ENCODE measurements at places on chromosomes 4 and X. TPM values are rescaled to one million over a fixed set of nuclear protein-coding genes. Genes with fewer than 3 reads are reported as not detected.

DNA sequence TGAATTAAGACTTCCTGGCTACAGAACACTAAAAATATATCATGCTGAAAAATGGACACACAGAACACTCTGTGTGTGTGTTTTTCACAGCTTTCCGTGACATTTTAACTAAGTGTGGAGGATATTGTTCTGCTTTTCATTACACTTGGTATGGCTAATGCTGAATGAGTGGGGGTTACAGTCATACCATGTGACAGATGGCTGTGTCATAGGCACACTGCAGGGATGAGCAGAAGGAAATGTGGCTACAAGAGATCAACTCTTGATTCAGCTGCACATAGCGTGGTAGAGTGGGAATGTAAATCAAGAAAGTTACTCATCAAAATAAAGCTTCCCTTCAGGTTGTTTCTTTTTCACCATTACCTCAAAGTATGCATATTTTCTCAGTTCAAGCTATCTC lies 669.8 kb downstream of the IQCM start:
- no peaks in the 10 kb centered on the region for H3K36me3 ChIP-seq
- H3K27me3 ChIP-seq = no peaks in the 10 kb centered on the region

- H3K27me3 ChIP-seq = no peaks in the 10 kb centered on the region
- no peak overlapping the region for H3K4me3 ChIP-seq
- no peaks in the 10 kb centered on the region for H3K4me1 ChIP-seq
- H3K36me3 ChIP-seq = no peaks in the 10 kb centered on the region
- no peak for DNase-seq
- H3K27ac ChIP-seq = no peak overlapping the region
Observed at GRCh38 chrX:63761639-63762038, 23.4 kb downstream of the ARHGEF9 start.

PCDH10 gene
- 0.56 TPM for total RNA-seq

PNMA6F gene
- total RNA-seq = not detected

DNA sequence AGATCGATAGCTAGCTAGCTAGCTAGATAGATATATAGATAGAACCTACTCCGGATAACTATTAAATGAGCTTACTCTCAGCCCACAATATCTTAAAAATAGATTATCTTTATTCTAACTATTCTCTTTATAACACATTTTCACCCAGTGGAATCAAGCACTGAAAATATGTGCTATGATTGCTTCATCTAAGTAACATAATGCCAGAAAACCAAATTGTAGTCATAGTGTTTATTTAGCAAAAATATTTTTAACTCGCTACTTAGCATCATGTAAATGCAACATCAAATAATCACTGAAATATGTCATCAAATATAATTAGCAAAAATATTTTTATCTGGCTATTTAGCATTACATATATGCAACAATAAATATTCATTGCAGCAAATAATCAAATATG lies 1.5 kb downstream of the TMEM156 start:
- H3K27me3 ChIP-seq = no peaks in the 10 kb centered on the region
- H3K4me1 ChIP-seq = no peaks in the 10 kb centered on the region
- no peak for DNase-seq
- H3K4me3 ChIP-seq = no peak overlapping the region

DNA sequence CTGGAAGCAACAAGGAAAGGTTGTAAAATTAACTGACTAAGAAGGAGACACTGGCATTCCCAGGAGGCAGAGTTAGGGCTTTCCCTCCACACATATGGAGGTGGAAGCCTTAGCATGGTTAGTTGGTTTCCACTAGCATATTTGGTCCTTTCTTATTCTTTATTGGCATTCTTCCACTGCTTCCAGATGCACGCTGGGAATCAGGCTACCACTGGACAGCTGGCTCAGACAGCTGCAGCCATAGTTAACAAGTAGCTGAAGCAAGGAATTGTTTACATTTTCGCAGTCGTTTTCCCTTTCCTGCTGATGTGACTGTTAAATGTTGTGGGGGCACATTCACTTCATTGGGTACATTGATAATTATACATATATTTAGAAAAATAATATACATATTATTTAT lies 169.2 kb downstream of the GRIA2 start:
- H3K4me1 ChIP-seq = no peaks in the 10 kb centered on the region
- no peaks in the 10 kb centered on the region for H3K27me3 ChIP-seq
- DNase-seq = no peak

DNA sequence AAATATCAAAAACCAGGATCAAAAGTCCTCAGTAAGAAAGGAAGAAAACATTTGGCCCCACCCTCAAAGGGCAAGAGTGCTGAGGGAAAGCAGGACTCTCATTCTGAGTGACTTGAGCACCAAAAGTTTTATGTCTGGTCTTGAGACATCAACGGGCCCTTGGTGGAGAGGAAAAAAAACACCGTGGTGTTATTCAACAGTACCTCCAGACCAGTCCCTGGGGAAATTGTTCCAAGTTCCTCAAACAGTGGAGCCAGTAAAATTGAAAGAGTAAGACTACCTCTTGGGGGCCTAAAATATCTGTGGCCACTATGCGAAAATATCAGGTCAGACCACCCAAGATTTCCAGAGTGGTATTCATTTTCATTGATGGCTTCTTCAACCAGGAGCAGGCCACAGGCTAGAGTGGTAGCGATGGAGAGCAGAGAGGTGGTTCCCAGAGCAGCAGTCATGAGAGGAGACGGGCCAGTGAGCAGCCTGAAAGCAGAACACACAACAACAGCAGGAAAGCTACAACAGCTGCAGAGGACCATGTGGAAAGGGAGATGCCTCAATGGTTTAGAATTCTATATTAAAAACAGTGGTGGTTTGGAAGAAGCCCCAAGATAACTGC lies 63.7 kb upstream of the RPL34 start:
- H3K27me3 ChIP-seq = no peaks in the 10 kb centered on the region
- no peak overlapping the region for H3K4me3 ChIP-seq
- H3K4me1 ChIP-seq = peaks cover 11% of the 10 kb centered on the region
- H3K27ac ChIP-seq = no peak overlapping the region
- no peak for DNase-seq

DNA sequence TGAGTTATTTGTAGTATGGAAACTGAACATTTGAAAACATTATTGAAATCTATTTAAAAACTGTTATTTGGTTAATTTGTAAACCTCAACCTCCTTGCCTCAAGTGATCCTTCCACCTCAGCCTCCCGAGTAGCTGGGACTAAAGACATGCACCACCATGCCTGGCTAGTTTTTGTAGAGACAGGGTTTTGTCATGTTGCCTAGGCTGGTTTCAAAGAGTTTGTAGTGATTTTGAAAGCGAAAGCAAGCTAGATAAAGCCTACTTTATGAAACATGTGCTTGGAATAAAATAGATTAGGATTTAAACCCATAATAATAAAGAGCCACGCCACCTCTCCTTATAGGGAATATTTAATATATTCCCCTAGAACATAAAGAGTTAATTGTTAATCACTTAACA lies 23.5 kb downstream of the ARSJ start:
- no peak overlapping the region for H3K4me3 ChIP-seq
- H3K27me3 ChIP-seq = no peaks in the 10 kb centered on the region
- H3K27ac ChIP-seq = no peak overlapping the region

GRCh38 chr4:31041853-31042252 lies 321.7 kb downstream of the PCDH7 start:
- no peak for DNase-seq
- H3K4me3 ChIP-seq = no peak overlapping the region
- no peak overlapping the region for H3K27ac ChIP-seq
- no peaks in the 10 kb centered on the region for H3K4me1 ChIP-seq
- H3K27me3 ChIP-seq = no peaks in the 10 kb centered on the region

IQCM gene
- not detected for total RNA-seq

GRCh38 chr4:139660568-139661043 lies 5.0 kb upstream of the MGST2 start:
- no peak overlapping the region for H3K4me3 ChIP-seq
- H3K27ac ChIP-seq = no peak overlapping the region
- no peak for DNase-seq

DNA sequence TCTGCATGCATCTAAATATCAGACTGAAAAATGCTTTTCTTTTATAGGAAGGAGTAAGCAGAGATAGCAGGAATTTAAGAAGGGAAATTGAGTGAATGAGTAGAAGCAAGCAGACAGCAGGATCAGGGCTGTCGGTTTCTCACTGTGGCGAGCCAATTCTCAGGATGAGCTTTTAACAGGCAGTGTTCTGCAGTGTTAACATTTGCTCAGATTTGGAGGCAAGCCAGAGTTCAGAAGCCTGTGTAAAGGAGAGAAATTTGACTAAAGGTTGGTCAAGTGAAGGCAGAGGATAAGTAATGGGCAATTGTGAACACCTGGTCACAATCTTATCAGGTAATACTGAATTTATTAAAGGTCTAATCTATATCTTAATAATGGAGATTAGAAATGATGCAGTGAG lies 133.3 kb upstream of the MAGEB16 start:
- no peaks in the 10 kb centered on the region for H3K36me3 ChIP-seq
- H3K4me1 ChIP-seq = no peaks in the 10 kb centered on the region
- H3K27me3 ChIP-seq = no peaks in the 10 kb centered on the region
- no peak overlapping the region for H3K4me3 ChIP-seq

- H3K27me3 ChIP-seq = no peaks in the 10 kb centered on the region
- H3K27ac ChIP-seq = no peak overlapping the region
- H3K4me3 ChIP-seq = no peak overlapping the region
- no peaks in the 10 kb centered on the region for H3K36me3 ChIP-seq
- DNase-seq = no peak
- no peaks in the 10 kb centered on the region for H3K4me1 ChIP-seq
Observed at GRCh38 chr4:74327762-74328161, 19.5 kb downstream of the EPGN start.

- H3K27ac ChIP-seq = no peak overlapping the region
- no peaks in the 10 kb centered on the region for H3K27me3 ChIP-seq
- H3K4me3 ChIP-seq = no peak overlapping the region
- H3K36me3 ChIP-seq = no peaks in the 10 kb centered on the region
- no peaks in the 10 kb centered on the region for H3K4me1 ChIP-seq
Observed at GRCh38 chr4:46793036-46793435, 116.0 kb downstream of the COX7B2 start.

- no peak for DNase-seq
- H3K27ac ChIP-seq = no peak overlapping the region
- no peak overlapping the region for H3K4me3 ChIP-seq
- H3K4me1 ChIP-seq = no peaks in the 10 kb centered on the region
- H3K36me3 ChIP-seq = no peaks in the 10 kb centered on the region
Observed at GRCh38 chr4:158998624-158999023, 104.3 kb upstream of the RAPGEF2 start.

CCNA2 gene
- 1.2 TPM for total RNA-seq

DNA sequence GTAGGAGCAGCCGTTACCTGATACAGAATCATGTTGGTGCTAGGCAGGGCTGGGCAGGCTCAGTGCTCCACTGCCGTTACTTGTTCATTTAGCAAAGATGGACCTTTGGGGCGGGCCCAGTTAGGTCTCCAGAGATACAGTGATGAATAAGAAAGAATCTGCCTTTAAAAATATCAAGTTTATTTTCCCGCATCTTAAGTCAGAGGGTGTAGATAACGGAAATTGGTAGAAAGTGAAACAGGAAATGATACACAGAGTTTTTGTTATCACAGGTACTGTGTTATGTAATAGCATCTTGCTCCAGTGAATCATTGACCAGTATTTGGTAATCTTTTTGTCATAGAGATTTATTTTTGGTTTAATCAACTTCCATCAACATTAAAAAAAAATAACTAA lies 5.5 kb downstream of the TMEM131L start:
- H3K27me3 ChIP-seq = no peaks in the 10 kb centered on the region
- no peaks in the 10 kb centered on the region for H3K36me3 ChIP-seq
- H3K4me1 ChIP-seq = peaks cover 14% of the 10 kb centered on the region
- no peak overlapping the region for H3K27ac ChIP-seq
- no peak for DNase-seq

DNA sequence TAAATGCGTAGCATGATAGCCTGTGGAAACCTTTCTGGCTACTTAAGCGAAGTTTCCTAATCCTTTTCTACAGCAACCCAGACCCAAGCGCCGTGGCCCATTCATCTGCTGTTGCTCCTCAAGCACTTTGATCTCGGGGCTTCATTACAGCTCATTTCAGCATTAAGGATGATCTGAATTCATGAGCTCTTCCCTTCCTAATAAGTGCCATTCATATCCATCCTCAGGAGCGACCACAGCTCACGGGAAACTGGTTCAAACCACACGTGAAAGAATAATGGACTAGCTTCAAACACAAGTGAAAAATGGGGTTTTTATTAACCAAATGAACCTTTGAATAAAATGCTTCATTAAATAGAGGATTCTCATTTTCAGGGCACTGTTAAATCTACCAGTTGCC lies 202.6 kb upstream of the LEF1 start:
- no peak for DNase-seq
- H3K27ac ChIP-seq = no peak overlapping the region
- H3K27me3 ChIP-seq = no peaks in the 10 kb centered on the region
- no peak overlapping the region for H3K4me3 ChIP-seq
- no peaks in the 10 kb centered on the region for H3K36me3 ChIP-seq

- DNase-seq = no peak
- H3K27me3 ChIP-seq = no peaks in the 10 kb centered on the region
- no peak overlapping the region for H3K27ac ChIP-seq
- no peaks in the 10 kb centered on the region for H3K36me3 ChIP-seq
- no peaks in the 10 kb centered on the region for H3K4me1 ChIP-seq
- H3K4me3 ChIP-seq = no peak overlapping the region
Observed at GRCh38 chr4:20394512-20394911, 142.8 kb downstream of the SLIT2 start.

AMBN gene
- total RNA-seq = not detected

SHROOM4 gene
- total RNA-seq = 7.4 TPM

DNA sequence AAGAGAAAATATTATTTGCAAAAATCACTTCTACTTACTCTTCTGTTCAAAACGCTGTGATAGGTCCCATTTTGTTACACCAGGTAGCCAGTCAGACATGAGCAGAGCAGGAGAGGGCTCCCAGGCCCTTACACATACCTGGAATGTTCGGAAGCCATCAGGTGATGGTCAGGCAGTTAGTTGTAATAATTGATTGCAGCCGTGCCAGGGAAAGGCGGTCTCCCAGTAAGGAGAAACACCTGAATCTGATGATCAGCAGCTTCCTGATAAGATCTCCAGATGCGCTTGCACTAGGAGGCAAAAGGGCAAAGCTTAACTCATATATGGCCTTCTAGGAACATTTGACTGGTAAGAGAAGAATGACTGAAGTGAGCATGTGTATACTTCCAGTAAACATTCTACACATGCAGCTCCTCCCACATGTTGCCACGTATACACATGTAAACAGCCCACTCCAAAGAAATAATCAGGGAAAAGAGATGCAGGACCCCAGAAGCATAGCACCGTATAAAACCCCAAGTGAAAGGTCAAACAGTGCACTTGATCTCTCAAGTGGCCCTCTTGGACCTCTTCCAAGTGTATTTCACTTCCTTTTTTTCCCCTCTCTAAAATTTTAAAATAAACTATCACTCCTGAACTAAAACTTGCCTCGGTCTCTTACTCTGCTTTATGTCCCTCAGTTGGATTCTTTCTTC lies 1338.0 kb downstream of the FSTL5 start:
- no peaks in the 10 kb centered on the region for H3K4me1 ChIP-seq
- H3K27ac ChIP-seq = peak overlapping the region; percentile 5
- no peaks in the 10 kb centered on the region for H3K27me3 ChIP-seq
- H3K4me3 ChIP-seq = no peak overlapping the region
- H3K36me3 ChIP-seq = no peaks in the 10 kb centered on the region

SORCS2 gene
- total RNA-seq = 2.5 TPM

GRCh38 chr4:77501240-77501639 lies 104.4 kb upstream of the CXCL13 start:
- H3K36me3 ChIP-seq = no peaks in the 10 kb centered on the region
- no peak overlapping the region for H3K27ac ChIP-seq

GRCh38 chr4:164617426-164617825 lies 136.5 kb upstream of the SMIM31 start:
- no peak overlapping the region for H3K4me3 ChIP-seq
- no peak for DNase-seq
- no peaks in the 10 kb centered on the region for H3K4me1 ChIP-seq
- H3K27ac ChIP-seq = no peak overlapping the region

GRCh38 chr4:172055046-172055445 lies 241.8 kb downstream of the GALNTL6 start:
- H3K4me3 ChIP-seq = no peak overlapping the region
- no peak overlapping the region for H3K27ac ChIP-seq
- H3K4me1 ChIP-seq = no peaks in the 10 kb centered on the region

Measured in thyroid gland (tissue), 4 donors.